Stimulated activated CD8-positive, alpha-beta memory T cell treated with anti-CD3 and anti-CD28 coated beads, Interleukin-4, amount 100 ng/mL, for 48 hours (primary cell): ENCODE measurements at places on chromosomes 16 and 17.

DNA sequence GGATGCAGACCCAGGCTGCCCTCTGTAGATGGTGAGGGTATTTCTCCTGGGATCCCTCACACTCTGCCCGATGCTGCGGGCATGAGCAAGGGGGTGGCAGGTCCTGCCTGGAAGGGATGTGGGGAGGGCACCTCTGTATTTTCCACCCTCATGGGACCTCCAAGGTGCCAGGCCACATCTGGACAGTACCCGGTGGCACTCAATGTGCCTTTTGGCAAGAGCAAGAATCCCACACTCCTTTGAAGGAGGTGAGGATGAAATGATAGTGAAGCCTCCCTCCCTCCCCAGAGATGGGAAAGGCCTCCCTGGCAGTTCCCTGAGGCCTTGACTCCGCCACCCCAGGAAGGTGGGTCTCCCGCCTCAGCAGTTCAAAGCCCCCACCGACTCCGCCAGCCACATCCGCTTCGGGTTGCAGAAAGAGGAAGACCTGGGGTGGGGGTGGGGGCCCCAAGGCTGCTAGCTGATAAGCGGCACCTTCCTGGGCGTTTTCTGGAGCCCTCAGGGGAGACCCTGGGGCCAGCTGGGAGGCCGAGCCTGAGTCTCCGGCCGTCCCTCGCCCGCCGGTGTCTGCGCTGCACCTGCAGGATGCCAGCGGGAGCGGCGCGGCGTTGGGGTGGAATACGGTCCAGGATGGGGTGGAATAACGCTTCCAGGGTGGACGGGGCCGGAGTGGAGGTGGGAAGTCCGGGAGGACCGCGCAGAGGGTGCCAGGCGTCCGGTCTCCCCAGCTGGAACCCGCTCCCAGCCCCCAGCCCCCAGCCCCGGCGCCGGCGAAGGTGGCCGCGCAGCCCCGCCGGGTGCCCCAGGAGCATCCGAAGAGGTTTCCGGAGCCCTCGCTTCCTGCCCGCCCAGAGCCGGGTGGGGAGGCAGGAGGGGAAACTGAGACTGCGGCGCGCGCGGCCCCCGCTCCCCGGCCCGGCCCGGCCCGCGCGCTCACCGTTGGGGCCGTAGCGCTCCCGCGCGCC lies 718 bp downstream of the ATP2A3 start:
- DNase-seq = peak; percentile 76

- no peak for DNase-seq
Measured at GRCh38 chr17:7613769-7614424, 800 bp downstream of the FXR2 start.

DNA sequence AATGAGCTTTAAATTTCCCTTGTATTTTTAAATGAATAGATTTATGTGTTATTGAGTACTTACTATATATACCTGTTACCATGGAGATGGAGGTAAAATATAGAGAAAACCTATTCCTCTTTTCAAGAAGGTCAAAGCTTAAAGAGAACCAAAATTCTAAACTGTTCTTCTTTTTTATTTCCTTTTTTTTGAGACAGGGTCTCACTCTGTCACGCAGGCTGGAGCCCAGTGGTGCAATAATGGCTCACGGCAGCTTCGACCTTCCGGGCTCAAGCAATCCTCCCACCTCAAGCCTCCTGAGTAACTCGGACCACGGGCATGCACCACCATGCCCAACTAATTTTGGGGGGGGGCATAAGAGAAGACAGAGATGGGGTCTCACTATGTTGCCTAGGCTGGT lies 25.0 kb upstream of the TMEM97 start:
- no peak for DNase-seq

DNA sequence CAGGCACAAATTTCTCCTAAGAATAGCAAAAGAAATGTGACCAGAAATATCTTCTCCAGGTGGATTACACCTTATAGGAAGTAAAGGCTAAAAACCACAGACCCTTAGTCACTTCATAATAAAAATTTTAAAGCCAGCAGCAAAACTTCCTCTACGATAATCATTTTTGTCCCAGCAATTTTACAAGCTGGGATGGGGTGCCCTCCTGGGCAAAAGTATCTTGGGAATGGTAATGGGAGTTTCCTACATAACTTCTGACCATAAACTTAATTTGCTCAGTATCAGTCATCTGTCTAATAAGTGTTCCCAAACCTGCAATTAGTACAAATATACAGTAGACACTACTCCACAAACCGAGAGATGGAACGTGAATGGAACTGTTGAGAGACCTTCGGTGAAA lies 3.0 kb downstream of the PHF12 start:
- no peak for DNase-seq

- no peak for DNase-seq
Measured at GRCh38 chr17:56897646-56898424, 16.0 kb downstream of the TRIM25 start.

GRCh38 chr16:87973717-87974116 lies 22.5 kb downstream of the BANP start:
- DNase-seq = no peak

GRCh38 chr17:41308918-41309359 lies at the start of gene KRTAP16-1:
TSS of gene KRTAP16-1 (minus strand) at chr17:41309309. CDS start at chr17:41309253, 56 bp downstream.
- DNase-seq = peak; percentile 51

DNA sequence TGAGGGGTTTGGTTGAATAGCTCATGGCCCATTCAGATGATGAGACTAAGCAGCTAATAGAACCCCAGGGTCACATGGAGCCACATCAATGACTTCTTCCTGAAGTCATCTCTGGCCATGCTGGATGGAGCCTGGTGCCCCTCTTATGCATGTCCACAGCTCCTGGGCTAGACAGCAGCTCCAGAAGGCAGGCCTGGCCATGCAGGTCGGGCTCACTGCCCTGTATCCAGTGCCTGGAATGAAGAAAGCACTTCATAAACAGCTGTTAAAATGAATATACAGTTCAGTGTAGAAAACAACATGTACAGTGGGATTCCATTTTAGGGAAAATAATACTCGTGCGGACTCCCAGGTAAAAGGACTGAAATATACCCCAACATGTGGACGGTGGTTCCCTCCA lies 73.9 kb downstream of the GNAO1 start:
- DNase-seq = no peak

- DNase-seq = no peak
Measured at GRCh38 chr17:58383892-58384462, 32.0 kb upstream of the SUPT4H1 start.

GRCh38 chr16:11105038-11105903 lies 150.7 kb downstream of the SOCS1 start:
- DNase-seq = peak; percentile 60

GRCh38 chr16:5054876-5055865 lies 10.6 kb downstream of the C16orf89 start:
- DNase-seq = no peak

GRCh38 chr17:46192439-46193150 lies 634 bp downstream of the KANSL1 start:
- DNase-seq = peak; percentile 75

- no peak for DNase-seq
Measured at GRCh38 chr16:2194166-2194834, 2.1 kb downstream of the CASKIN1 start.

GRCh38 chr16:88022076-88023042 lies 71.1 kb downstream of the BANP start:
- DNase-seq = no peak

DNA sequence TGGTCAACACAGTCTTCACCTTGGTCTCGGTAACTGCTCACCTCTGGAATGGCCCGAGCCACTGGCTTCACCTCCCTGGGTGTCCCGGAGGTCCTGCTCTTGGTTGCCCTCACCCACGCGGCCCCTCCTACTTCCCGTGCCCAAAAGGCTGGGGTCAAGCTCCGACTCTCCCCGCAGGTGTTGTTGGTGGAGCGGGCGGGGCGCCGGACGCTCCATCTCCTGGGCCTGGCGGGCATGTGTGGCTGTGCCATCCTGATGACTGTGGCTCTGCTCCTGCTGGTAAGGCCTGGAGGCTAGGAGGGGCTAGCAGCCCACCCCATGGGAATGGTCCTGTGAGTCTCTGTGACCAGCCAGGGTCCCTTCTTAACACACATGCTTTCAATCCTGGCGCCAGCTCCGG lies 3.4 kb downstream of the SLC2A4 start:
- no peak for DNase-seq

GRCh38 chr17:48905987-48906515 lies 2.2 kb upstream of the UBE2Z start:
- DNase-seq = no peak

DNA sequence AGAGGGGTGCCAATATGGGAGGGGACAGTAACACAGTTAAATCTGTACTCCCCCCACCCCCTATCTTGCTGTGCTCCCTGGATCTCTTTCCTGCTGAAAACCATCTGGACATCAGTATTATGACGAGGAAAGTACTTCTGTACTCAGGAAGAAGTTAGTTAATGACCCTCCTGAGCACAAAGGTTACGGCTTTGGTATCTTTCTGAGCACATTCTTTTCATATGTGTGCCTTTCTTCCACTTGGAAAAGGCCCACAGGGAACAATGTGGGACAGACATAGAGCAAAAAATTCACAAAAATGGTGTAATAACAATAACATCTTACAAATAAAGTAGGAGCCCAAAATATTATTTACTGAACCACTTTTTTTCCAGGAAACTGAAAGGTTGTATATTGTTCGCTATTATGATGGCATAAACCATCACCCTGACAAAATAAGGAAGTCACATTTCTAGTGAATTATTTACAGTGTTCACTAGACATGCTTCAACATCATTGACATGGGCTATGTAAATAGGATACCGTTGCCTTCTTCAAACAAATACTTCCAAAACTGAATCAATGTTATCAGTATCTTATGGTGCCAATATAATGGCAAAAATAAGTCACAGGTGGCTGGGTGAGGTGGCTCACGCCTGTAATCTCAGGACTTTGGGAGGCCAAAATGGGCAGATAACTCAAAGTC lies 5.5 kb downstream of the WIPI1 start:
- no peak for DNase-seq

GRCh38 chr16:4945560-4946502 lies 8.9 kb upstream of the PPL start:
- no peak for DNase-seq

GRCh38 chr16:83826146-83826913 lies 18.6 kb downstream of the HSBP1 start:
- DNase-seq = peak; percentile 92

DNA sequence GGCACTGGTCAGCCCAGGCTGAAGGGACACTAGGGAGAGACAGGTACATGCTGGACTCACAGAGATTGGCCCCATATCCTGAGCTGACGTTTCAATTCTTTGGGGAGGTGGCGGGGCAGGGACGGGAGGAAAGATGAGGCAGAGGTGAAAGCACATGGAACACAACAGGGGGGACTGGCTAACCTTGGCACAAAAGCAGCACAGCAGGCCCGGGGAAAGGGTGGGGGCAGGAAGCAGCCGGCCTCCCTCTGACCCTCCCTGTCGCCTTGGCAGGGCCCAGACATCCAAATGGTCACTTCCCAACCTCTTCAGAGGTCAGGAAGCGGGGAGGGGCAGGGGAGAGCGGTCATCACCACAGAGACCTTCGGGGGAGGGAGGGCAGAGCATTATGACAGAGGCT lies 6.6 kb downstream of the VAT1 start:
- no peak for DNase-seq

- DNase-seq = no peak
Measured at GRCh38 chr16:66486199-66486772, 59.2 kb downstream of the BEAN1 start.
